ENCODE measurements at places on chromosomes 4 and X.

DNA sequence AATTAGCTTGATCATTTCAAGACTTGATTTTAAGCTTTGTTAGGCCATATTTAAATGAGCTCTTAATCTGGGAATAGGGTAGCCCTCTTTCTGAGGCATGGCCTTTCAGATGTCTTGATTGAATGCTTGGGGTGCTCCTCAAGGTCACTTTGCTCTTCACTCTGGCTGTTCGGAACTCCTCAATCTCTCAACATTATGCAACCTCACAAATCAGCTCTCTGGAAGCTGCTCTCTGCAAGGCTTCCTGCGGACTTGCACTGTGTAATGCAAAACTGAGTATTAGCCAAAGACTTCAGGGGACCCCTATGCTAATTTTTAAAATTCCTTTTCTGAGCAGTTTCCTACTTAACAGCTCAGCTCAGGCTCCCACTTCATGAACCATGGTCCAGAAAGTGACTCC is 398.3 kb downstream of the PRDM5 start:
- no peak for DNase-seq

DNA sequence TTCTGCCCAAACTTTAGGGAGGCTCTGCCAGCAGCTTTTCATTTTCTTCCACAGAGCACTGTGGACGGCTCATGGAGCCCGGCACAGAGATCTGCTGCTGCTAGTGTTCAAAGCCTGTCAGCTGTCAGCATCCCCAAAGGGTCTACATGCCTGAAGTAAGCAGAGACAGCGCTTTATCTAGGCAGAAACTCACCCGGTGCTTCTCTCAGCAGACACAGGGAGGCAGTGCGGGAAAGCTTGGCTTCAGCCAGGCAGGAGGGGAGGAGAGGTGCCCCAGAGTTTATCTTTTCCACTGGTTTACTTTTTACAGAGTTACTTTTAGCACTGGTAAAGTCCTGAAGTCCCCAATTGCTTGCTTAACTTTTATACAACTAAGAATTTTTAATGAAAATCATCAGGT is 339.3 kb downstream of the NKX6-1 start:
- no peak for DNase-seq

- DNase-seq: no peak
Observed at GRCh38 chr4:38284294-38285030, 324.3 kb downstream of the PTTG2 start.

- no peak for DNase-seq
Observed at GRCh38 chr4:6641164-6641970, 882 bp downstream of the MRFAP1 start.

DNA sequence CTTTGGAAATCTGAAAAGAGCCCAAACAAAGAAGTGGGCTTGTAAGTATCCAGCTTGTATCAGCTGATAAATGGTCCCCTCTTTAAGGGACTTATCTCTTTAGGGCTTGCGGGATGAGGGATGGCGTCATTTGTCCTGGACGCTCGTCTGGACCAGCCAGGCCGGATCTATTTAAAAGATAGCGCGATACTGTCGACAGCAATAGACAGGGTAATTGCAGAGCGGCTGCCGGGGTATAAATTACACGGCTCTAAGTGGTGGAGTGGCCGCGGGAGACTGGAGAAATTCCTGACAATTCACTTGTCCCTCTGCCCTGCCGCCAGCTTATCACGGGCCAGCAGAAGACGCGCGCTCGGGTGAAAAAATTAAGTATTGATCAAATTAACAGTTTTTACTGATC is 90.7 kb downstream of the FAM53A start:
- DNase-seq: no peak

GRCh38 chrX:70852294-70852693 is 56.2 kb downstream of the TEX11 start:
- no peak for DNase-seq

DNA sequence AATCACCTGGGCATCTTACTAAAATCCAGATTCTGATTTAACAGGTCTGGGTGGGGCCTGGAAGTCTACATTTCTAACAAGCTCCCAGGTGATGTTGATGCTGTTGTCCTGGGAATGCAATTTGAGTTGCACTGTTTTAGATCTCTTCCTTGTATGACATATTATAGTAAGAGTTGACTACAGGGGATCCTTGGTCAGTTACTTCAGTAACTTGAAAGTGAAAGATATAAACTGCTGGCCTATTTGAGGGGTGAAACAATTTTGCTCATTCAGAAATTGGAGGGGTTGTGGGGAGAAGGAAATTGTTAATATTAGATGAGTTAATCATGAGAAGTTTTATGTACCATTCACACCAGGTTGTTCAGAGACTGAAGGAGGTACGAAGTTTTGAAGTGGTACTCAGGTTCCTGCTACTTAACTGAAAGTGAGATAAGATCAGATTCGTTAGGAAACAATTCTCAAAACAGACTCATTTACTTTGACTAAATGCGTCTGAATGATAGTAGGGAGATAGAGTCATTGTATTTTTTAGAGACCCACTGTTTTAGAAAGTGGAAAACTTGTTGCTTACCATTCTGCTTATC is 12.5 kb downstream of the SH2D1A start:
- no peak for DNase-seq

Data from GM06990 (cell line).